ENCODE measurements at places on chromosomes 7 and 10.

GRCh38 chr7:21960922-21961321 lies 15.2 kb upstream of the CDCA7L start:
- ATAC-seq = no peak

DNA sequence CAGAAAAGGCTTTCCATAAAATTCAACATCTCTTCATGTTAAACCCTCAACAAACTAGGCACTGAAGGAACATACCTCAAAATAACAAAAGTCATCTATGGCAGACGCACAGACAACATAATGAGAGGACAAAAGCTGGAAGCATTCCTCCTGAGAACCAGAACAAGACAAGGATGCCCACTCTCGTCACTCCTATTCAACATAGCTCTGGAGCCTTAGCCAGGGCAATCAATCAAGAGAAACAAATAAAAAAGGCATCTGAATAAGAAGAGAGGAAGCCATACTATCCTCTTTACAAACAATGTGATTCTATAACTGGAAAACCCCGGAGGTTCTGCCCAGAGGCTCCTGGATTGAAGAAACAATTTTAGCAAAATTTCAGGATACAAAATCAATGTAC lies 251.0 kb downstream of the MALRD1 start:
- no peak for ATAC-seq

- ATAC-seq = no peak
These were observed 1013.8 kb upstream of the MBL2 start for GRCh38 chr10:53786236-53786900.

DNA sequence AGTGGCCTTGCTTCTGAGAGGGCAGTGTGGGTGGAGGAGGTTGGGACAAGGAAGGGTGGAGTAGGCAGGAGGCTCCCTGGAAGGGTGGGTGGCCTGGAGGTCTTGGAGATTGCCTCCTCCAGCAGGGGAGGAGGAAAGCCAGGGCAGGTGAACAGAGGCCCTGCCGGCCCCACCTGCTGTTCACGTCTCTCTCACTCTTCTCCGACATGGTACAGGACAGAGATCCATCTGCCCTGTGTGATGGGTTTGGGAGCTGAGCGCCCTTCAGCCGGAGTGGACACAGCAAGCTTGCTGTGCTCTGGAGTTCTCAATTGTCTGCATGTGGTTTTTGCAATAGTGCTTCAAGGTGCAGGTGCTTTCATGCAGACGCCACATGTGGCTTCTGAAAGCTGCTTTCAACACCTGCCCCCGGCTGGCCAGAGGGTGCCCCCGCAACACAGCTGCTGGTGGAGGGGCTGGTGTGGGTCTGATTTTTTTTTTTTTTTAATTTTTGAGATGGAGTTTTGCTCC lies 82.8 kb upstream of the GNA12 start:
- ATAC-seq = no peak

GRCh38 chr10:86397120-86397519 lies 30.5 kb upstream of the GRID1 start:
- no peak for ATAC-seq

GRCh38 chr7:22193450-22193983 lies 163.4 kb downstream of the RAPGEF5 start:
- no peak for ATAC-seq

DNA sequence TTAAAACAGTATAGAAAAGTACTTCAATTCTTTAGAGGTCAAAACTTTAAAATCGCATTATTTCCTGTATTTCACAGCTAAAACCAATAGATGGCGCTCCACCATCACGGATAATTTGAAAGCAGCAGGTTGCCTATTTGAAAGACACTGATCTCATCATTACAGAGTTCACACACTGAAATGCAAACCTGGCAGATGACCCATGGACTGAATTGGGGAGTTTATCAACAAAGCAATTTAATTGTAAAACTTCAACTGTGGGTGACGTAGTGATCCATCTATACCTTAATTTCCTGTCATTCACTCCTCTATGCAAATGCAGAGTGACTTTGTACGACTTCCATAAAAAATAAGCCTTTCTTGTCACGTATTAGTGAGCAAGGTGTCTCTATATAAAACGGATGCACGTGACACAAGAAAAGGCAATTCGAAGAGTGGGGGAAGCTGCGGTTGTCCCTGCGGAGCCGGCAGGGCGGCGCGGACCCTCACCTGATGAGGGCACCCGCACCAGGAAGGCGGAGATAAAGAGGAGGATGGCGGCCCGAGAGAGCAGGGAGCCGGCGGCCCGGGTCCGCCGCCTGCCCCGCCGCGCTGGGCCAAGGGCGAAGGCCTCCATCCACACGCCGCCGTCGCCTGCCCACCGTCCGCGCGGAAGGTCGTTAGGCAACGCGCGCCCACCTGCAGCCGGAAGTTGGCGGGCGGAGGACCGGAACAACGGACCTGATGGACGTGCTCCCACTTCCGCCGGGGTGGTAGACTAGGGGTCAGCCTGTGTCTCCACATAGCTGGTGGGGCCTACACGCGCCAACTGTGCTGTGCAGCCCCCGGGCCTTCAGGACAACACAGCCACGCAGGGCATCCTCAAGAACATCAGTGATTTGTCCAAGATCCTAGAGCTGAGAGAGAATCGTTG lies at the start of gene ZPBP:
TSS of gene ZPBP (minus strand) at position 668 of the 913 bp plus-strand sequence. CDS start at position 616, 52 bp downstream.
- peak; percentile 72 for ATAC-seq
